ENCODE measurements at places on chromosomes 6 and 20. TPM values are rescaled to one million over a fixed set of nuclear protein-coding genes. Genes with fewer than 3 reads are reported as not detected.

EDN3 gene
- total RNA-seq: not detected

CDSN gene
- not detected for total RNA-seq

GJA10 gene
- not detected for total RNA-seq

HLA-DQA2 gene
- total RNA-seq: not detected

TNFRSF6B gene
- 57.4 TPM for total RNA-seq

LTA gene
- total RNA-seq: not detected

OPN5 gene
- not detected for total RNA-seq

ME1 gene
- total RNA-seq: 25.8 TPM

OR12D3 gene
- not detected for total RNA-seq

IL22RA2 gene
- total RNA-seq: not detected

PSORS1C2 gene
- total RNA-seq: not detected
